ENCODE measurements at places on chromosomes 1 and 21.

DNA sequence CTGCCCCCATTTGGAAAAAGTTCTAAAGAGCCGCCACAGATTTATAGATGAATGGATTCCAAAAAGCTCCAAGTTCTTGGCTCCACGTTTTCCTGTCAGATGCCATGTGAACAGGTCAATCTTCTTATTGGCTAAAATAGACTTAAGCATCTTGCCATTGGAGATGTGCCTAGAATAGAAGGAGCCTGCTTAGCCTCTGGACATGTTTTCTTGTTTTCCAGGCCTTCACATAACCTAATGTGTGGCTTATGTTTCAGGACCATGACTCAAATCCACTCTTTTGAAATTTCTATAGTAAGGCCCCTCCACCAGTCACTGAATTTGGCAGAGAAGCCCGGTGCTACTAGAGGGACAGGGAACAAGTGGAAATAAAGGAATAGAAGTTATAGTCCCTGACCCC is 31.5 kb downstream of the PHC2 start:
- no peak for DNase-seq

- no peak for DNase-seq
These were observed 54.1 kb upstream of the CFAP298 start for GRCh38 chr21:32666258-32666657.

DNA sequence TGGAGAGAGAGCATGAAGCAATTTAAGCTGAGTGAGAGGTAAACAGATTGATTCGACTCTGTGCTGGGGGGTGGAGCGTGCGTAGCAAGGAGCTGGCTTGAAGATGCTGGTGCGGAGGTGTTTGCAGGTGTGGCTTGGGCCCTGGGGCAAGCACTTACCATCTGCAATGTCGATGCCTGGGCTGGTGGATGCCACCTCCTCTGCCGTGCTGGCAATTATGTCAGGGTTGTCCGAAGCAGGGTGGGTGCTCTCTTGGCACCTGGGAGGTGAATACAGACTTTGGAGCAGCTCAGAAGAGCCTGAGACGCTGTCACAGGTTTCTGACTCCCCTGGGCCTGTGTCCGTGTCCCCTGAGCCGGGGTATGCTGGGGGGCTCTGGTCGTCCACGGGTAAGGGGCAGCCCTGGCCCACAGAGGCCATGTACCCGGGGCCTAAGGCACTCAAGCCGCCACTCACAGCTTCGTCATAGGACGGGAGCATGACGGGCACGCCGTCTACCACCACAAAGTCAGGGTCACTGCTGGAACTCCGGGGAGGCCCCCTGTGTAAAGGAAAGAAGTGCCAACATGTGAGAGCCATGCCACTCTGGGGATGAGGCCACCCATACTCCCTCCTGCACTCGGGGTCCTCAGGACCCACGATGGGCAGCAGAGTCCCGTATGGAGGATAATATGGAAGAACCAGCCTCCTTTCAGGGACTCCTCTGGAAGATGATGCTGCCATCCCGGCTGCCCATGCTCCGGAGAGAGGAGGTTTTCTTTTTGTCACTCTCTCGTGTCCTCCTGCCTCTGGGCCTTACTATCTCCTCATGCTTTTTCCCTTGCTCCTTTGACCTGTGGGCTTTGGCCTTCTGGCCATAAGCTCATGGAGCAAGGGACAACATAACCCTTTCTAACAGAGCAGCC is 80.3 kb upstream of the TLR5 start:
- no peak for DNase-seq

GRCh38 chr1:230163205-230163604 is 96.2 kb downstream of the GALNT2 start:
- DNase-seq, result no peak

- no peak for DNase-seq
These were observed 6.1 kb downstream of the SLC22A15 start for GRCh38 chr1:115982400-115982799.

GRCh38 chr1:27366113-27366410 is 699 bp downstream of the MAP3K6 start:
- DNase-seq, result peak; percentile 69
